Sigmoid colon (tissue), 7 donors: ENCODE measurements at places on chromosomes 1 and 21. TPM values are rescaled to one million over a fixed set of nuclear protein-coding genes. Genes with fewer than 3 reads are reported as not detected.

DNA sequence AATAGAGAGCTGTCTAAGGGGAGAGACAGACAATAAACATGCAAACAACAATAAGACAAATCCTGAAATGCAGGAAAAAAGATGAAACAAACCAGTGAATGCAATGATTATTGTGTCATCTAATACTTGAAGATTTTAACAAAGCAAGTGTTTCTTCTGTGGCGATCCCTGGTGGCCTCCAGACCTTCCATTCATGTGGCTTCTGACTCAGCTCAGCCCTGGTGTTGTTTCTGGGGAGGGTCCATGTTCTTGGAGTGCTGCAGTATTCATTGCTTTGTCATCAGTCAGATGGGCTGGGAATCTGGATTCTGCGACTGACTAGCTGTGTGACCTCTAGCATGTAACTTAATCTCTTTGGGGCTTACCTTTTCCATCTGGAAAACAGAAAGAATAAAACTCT lies 1.5 kb upstream of the C2CD4D start:
- DNase-seq: no peak

Gene GLRX2
- 23.4 TPM for polyA plus RNA-seq

GRCh38 chr21:38471766-38472165 lies 26.5 kb downstream of the ERG start:
- no peak for DNase-seq

DNA sequence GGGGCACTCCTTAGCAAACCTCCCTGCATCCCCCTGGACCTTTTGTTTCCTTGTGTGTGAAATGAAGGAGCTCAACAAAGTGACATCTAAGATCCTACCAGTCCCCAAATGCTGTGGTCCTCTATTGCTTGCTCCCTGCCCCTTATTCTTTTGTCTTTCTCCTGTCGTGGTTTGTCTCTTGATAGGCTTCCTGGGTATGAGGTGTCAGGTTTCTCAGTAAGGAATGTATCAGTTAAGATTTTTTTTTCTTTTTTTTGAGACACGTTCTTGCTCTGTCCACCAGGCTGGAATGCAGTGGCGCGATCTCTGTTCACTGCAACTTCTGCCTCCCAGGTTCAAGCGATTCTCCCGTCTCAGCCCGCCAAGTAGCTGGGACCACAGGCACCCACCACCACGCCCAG lies 16.8 kb downstream of the CNIH3 start:
- no peak for DNase-seq

- no peak for DNase-seq
These were observed 45.1 kb downstream of the PDPN start for GRCh38 chr1:13628711-13629110.

- DNase-seq: no peak
These were observed 31.7 kb downstream of the DMAP1 start for GRCh38 chr1:44244986-44245385.
